ENCODE measurements at places on chromosomes 12 and 14. TPM values are rescaled to one million over a fixed set of nuclear protein-coding genes. Genes with fewer than 3 reads are reported as not detected.

GRCh38 chr14:104900639-104901512, 23.8 kb upstream of the PLD4 start:
- no peak for DNase-seq

- DNase-seq, result no peak
Observed at GRCh38 chr12:132137483-132138125, 6.5 kb downstream of the DDX51 start.

DNA sequence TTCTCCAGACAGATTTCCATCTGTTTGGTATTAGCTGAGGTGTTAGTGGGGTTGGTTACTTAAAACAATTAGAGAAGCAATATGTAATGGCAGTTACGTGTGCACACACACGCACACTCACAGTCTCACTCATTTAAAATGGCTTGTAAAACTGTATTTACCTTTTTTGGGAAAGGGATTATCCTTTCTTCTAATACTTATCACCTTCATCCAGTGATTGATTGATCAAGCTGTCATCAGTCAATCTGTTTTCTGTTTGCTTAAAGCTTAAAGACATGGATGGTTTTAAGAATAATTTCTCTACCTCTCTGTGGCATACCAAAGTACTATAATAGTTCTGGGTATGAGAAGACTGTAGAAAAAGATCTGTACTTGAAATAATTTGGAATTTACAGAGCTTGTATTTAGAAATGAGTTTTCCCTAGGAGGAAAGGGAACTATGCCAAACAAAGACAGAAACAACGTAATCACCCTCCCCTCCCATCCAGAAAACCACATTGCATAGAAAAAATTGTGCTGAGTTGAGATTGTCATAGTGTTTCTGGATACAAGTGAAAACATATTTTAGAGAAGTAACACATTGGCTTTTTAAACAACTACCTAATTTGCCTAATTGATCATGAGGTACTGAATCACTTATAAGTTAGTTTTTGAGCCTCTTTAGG, 455.8 kb downstream of the PCNX1 start:
- no peak for DNase-seq

GRCh38 chr14:53824061-53824460, 132.6 kb downstream of the BMP4 start:
- no peak for DNase-seq

DNA sequence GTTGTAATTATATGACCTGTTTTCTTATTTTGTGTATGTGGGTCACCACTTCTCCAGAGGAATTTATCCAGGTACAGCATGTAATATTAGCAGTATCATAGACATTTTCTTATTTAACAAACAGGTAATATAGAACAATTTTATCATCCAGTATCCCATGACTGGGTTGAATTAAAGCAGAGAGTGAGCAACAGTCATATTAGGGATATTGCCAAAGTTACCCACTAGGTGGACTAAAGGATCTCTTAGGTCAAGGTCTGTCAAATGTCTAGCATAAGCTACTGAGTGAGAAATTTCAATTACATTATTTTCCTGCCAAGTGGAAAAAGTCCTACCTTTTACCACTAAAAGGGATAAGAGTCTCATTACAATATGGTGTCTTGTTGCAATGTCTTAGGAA, 62.1 kb upstream of the TRIM9 start:
- DNase-seq, result no peak

The DPPA3 gene
- total RNA-seq, result not detected

The RFX4 gene
- total RNA-seq, result not detected

The PPP1R1A gene
- 11.1 TPM for total RNA-seq
